Muscle of back (tissue), 13 donors: ENCODE measurements at places on chromosomes 3 and 15. TPM values are rescaled to one million over a fixed set of nuclear protein-coding genes. Genes with fewer than 3 reads are reported as not detected.

DNA sequence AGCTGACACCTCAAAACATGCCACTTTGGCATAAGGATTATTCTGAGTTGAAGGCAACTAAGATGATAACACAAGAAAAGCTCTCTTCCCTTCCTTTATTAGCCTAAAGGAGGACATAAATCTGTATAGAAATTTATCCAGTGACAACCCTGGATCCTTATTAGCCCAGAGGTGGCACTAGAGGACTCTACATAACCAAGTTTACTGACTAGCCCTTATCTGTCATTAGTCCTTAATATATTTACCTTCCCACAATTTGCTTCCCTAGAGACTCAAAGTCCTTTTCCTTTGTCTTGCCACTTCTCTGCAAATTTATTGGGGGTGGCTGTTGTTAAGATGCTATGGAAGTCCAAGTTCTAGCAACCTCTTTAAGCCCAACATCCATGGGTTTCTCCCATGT lies 26.7 kb downstream of the CEP70 start:
- no peak for DNase-seq

- DNase-seq = no peak
Measured at GRCh38 chr3:54299169-54299935, 177.0 kb downstream of the CACNA2D3 start.

DNA sequence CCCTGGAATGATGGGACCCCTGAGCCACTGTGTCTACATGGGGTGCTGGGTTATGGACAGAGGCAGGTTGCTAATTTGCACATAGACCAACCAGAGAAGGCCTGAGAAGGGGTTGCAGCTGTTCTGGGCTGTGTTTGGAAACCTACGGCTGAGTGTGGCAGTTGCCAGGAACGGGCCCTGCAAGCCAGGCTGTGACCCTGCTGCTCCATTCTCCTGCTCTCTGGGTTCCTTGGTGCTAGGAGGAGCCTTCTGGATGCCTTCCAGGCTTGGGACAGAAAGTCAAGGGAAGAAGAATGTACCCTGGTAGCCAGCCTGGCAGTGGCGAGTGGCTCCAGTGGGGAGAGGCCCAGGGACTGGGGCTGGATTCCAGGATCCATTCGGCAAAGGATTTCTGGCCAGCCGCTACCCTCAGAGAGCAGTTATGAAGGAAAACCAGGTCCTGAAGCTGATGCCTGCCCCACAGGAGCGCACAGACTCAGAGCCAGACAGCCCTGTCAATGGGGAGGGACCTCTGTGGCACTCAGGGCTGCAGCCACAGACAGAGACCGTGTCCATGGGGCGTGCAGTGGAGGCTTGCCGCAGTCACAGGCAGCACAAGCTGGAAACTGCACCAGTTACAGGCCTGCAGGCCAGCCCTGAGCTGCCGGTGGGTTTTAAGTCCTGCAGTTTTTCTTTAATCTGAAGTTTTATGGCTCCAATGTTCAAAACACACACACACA lies 55.1 kb upstream of the ACAD9 start:
- DNase-seq = no peak

DNA sequence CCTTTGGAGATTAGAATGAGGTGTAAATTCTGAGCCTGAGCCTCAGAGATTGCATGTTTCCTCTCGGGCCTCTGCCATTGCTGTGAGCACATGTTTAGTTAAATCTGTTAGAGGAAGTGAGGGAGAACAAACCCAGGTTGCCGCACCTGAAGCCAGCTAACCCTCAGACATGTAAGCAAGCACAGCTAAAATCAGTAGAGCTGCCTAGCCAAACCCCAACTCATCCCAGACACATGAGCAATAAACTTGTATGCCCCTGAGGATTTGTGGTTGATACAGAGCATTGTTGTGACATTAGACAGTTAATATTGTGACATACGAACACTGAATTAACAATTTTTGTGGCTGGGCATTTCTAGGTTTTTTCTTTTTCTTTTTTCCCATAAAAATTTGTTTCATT lies 41.9 kb downstream of the NMD3 start:
- DNase-seq = no peak

- no peak for DNase-seq
Measured at GRCh38 chr3:155763870-155764463, 19.1 kb upstream of the PLCH1 start.

DNA sequence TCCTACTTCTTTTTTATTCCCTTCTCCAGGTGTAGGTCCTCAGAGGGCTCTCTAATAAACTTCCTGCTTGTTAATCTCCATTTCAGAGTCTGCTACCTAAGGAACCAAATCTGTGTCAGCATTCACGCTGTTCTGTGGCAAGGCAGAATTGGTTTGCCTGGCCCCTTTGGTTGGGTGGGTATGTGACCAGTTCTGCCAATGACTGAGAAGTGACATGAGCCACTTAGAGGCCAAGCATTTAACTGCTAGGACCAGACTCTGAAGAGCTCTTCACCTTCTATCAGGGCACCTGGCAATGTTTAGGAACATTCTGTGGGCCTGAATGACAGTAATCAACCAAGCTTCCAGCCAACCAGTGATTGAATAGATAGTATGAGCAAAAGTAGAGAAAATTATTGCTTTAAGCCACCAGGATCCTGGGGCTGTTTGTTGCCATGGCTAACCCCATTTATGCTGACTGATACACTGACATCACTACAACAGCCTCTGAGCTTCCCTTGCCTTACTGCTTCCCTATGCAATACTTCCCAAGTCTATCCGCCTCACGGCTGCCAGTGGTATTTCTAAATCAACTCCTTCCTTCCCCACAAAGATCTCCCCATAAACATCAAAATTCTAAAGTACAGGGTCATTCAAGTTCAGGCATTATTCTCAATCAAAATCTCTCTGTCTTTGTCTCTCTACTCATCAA lies 7.6 kb downstream of the FRMD4B start:
- DNase-seq = no peak

- DNase-seq = no peak
Measured at GRCh38 chr3:20353286-20353685, 167.3 kb upstream of the SGO1 start.

- no peak for DNase-seq
Measured at GRCh38 chr15:68994149-68994548, 20.3 kb upstream of the NOX5 start.

GRCh38 chr15:33341953-33342352 lies 31.2 kb downstream of the RYR3 start:
- no peak for DNase-seq

DNA sequence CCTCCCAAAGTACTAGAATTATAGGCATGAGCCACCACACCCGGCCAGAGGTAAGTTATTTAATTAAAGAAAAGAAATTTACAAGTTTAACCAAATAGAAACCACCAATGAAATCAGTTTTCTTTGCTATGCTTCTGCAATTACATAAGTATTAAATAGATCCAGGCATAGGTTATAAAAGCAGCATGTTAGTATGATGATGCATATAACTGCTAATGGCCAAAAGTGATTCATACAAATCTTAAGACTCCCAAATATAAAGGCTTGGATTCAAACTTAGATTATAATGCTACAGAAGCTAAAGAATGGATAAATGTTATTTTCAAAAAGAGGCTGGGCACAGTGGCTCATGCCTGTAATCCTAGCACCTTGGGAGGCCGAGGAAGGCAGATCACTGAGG lies 32.8 kb upstream of the HDC start:
- DNase-seq = no peak

DNA sequence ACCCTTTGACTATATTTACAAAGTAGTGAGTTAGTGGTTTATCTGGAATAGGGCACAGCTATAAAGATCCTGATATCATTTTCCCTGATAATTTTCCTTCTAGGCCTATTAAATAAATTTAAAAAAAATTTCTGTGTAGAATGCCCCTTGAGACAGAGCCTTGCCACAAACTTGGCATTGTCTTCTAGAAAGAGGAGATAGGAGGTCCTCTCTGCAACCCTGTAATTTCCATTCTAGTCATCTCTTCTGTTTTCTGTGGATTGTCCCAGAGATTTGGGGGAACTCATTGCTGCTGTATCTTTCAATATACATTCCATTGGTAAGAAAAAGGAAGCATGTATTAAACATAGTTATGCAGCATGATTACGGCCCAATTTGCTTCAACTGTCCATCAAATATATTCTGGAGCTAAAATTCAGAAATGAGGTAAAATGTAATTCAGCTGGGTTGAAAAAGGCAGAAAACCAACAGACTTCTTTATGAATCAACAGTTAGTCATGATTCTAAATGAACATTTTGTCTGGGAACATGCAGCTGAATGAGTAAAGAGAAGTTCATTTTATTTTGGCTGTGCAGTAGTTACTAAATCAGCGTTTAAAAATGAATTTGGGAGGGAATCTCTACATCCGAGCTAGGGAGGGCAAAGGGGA lies 401.1 kb downstream of the NAALADL2 start:
- no peak for DNase-seq

The PPARG gene
- polyA plus RNA-seq = 3.3 TPM

The CD96 gene
- 5.7 TPM for polyA plus RNA-seq
